ENCODE measurements at places on chromosomes 3 and 15. TPM values are rescaled to one million over a fixed set of nuclear protein-coding genes. Genes with fewer than 3 reads are reported as not detected.

GRCh38 chr15:97482521-97482920 lies 478.0 kb upstream of the ARRDC4 start:
- no peak for DNase-seq

DNA sequence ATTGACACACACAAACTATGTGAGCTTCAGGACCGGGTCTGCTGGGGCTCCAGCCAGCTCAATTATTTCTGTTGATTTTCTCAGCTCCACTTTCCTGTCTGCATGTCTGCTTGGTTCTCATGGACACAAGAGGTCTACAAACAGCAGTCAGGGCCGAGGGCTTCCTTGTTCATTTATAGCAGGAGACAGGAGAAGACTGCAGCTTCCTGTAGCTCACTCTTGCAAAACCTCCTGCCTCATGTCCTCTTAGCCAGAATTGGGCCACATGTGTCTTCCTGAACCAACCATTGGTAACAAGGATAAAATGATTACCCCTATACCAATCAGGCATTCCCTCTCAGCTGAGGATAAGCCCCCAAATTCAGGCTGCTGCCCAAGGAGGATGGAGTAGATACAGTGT lies 182.8 kb downstream of the TLE3 start:
- DNase-seq = peak; percentile 1

DNA sequence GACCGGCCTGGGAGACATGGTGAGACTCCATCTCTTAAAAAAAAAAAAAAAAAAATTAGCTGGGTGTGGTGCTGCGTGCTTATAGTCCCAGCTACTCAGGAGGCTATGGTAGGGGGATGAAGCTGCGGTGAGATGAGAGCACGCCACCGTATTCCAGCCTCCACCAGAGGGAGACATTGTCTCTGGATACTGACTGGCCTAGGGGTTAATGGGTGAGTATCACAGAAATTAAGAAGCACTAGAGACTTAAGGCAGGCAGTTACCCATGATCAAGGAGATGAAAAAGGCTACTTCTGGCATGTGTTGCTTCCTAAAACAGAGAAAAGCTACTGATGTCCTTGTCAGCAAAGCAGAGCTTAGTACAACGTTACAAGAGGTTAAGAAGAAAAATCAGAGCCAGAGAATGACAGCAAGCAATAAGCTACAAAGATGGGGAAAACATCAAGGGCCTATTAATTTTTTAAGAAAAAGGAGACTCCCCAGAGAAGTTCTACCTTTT lies 8.6 kb downstream of the TFRC start:
- peak; percentile 81 for DNase-seq

DNA sequence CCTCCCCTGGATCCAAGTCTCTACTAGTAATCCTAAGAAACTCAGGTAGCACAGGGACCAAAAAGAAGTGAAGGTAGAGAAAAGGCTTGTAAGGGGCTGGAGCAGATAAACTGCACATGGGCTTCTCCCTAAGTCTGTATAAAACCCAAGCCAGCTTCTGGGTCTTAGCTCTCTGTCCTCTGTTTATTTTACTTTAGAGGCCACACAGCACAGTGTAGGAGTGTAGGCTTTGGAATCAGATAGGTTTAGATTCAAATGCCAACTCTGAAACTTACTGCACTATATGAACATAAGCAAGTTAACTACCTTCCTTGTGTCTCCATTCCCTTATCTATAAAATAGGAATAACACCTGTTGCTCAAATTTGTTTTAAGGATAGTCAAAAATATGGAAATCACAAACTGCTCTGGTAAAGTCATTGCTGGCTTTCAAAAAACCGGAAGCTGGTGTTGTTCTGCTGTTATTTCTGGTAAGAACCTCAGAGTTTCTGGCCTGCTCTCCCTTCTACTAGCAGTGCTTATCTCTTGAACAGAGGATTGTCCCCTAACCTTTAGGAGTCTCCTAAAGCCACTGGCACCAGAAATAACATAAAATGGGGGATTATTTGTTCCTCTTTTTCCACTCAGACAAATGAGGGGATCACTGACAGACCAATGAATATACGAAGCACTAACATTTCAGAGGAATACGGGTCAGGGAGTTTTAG lies 33.8 kb downstream of the PIK3R4 start:
- no peak for DNase-seq

- DNase-seq = no peak
Measured at GRCh38 chr3:51378726-51379125, 6.4 kb upstream of the MANF start.

DNA sequence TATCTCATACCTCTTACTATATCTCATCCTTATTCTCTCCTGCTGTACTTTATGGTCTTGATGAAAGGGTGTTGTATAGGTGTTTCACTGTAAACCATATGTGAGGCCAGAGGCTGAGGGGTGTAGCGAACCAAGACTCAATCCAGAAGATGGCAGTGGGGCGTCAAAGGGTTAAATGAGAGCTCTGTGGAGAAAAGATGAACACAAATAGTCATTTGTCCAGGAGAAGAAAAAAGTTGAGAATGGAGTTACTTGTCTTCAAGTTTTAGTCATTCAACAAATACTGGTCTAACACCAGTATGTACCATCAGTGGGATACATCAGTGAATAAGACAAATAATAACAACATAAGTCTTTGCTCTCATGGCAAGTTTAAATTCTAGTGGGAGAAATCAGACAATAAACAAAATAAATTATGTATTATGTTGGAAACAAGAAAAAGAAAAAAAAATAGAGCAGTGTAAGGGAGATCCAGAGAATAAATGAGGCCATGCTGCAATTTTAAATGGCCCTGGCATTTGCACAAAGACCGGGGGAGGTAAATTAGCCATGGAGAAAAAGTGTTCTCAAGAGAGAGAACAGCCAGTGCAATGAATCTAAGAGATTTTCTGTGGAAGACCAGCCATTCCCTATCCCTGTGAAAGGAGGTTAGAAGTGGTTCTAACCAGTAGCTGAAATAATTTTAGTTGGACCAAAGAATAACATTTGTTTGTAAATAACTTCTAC lies 77.0 kb upstream of the UMPS start:
- no peak for DNase-seq

DNA sequence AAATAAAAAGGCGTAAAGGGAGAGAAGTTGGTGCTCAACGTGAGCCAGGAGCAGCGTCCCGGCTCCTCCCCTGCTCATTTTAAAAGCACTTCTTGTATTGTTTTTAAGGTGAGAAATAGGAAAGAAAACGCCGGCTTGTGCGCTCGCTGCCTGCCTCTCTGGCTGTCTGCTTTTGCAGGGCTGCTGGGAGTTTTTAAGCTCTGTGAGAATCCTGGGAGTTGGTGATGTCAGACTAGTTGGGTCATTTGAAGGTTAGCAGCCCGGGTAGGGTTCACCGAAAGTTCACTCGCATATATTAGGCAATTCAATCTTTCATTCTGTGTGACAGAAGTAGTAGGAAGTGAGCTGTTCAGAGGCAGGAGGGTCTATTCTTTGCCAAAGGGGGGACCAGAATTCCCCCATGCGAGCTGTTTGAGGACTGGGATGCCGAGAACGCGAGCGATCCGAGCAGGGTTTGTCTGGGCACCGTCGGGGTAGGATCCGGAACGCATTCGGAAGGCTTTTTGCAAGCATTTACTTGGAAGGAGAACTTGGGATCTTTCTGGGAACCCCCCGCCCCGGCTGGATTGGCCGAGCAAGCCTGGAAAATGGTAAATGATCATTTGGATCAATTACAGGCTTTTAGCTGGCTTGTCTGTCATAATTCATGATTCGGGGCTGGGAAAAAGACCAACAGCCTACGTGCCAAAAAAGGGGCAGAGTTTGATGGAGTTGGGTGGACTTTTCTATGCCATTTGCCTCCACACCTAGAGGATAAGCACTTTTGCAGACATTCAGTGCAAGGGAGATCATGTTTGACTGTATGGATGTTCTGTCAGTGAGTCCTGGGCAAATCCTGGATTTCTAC lies at the start of gene RARB:
TSS of gene RARB (plus strand) at position 322 of the 847 bp plus-strand sequence. CDS start at position 791, 469 bp downstream.
- DNase-seq = peak; percentile 92

- no peak for DNase-seq
Measured at GRCh38 chr15:80953953-80954778, 35.5 kb downstream of the MESD start.

GRCh38 chr15:59131969-59132562 lies 27.1 kb downstream of the CCNB2 start:
- peak; percentile 33 for DNase-seq

DNA sequence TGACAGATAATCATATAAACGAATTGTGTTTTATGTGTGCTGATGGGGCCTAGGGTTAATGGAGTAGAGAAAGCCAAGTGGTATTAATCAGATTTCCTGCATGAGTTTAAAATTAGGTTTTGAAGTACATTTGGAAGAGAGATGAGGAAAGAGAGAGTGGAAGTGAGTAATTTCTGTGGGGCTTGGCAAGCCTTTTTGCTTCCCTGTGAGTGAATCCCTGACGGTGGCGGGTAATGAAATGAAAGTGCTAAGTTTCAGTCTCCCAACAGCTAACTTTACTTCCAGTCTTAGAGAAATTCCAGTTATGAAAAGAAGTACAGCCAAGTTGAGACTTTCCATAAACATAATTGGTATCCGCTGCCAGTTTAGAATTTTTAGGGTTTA lies 139.4 kb downstream of the BBX start:
- no peak for DNase-seq

DNA sequence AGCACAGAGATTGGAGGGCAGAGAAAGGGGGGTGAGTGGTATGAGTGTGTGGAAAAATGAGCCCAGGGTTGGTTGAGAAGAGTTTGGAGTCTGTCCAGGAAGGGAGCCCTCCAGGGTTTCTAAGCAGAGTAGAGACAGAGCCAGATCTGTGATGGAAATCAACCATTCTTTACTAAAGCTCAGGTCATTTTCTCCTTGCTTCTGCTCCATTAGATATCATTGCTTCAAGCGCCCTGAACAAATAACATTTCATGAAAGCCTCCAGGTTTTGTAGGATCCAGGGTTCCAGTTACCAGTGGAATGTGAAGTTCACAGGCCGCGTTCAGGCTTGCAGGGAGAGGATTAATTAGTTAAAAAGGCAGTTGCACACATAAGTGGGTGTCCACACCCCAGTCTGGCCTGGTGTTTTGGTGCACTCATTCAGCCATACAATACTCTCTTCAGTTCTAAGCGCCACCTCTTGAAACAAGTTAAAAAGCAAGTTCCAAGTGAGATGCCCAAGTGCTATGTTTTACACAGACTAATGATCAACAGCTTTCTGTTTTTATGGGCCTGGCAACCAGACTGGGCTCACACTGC lies 16.4 kb upstream of the BOC start:
- DNase-seq = no peak

DNA sequence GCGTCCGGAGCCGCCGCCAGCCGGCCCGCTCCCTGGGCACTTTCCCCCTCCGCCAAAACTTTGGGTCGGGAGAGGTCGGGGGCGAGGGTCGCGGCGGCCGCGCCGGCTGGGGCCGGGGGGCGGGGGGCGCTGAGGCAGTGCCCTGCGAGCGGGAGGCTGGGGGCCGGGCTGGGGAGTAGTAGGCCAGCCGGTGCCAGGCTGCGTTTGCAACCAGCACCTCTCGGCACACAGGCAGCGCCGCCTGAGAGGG lies 452 bp downstream of the BBX start:
- DNase-seq = peak; percentile 56

DNA sequence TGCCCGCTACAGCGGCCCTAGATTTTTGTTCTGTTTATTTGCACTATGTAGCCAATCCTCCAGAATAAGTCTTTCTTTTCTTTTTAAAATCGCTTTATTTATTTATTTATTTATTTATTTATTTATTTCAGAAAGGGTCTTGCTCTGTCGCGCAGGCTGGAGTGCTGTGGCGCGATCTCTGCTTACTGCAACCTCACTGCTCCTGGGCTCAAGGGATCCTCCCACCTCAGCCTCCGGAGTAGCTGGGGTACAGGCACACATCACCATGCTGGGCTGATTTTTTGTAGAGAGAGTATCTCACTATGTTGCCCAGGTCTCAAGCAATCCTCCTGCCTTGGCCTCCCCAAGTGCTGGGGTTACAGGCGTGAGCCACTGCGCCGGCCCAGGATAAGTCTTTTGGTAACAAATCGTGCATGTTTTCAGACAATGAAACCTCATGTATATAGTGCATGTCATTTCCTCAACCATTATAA lies 333 bp upstream of the MTFMT start:
- DNase-seq = no peak

- no peak for DNase-seq
Measured at GRCh38 chr15:60764408-60764963, 285.5 kb upstream of the ICE2 start.

GRCh38 chr3:138381950-138382715 lies 33.8 kb downstream of the MRAS start:
- DNase-seq = peak; percentile 10

- DNase-seq = peak; percentile 40
Measured at GRCh38 chr15:42090370-42090769, 4.0 kb downstream of the PLA2G4D start.

C3orf38 gene
- polyA plus RNA-seq = 7.8 TPM

CAPN3 gene
- 23.7 TPM for polyA plus RNA-seq

C2CD4A gene
- polyA plus RNA-seq = 2.3 TPM

TMEM212 gene
- not detected for polyA plus RNA-seq

CPNE4 gene
- polyA plus RNA-seq = not detected

PLIN1 gene
- 18.0 TPM for polyA plus RNA-seq
